KBM-7 (cell line): ENCODE measurements at places on chromosomes 2 and 18.

- DNase-seq: no peak
These were observed 682 bp upstream of the SCLY start for GRCh38 chr2:238060096-238060541.

DNA sequence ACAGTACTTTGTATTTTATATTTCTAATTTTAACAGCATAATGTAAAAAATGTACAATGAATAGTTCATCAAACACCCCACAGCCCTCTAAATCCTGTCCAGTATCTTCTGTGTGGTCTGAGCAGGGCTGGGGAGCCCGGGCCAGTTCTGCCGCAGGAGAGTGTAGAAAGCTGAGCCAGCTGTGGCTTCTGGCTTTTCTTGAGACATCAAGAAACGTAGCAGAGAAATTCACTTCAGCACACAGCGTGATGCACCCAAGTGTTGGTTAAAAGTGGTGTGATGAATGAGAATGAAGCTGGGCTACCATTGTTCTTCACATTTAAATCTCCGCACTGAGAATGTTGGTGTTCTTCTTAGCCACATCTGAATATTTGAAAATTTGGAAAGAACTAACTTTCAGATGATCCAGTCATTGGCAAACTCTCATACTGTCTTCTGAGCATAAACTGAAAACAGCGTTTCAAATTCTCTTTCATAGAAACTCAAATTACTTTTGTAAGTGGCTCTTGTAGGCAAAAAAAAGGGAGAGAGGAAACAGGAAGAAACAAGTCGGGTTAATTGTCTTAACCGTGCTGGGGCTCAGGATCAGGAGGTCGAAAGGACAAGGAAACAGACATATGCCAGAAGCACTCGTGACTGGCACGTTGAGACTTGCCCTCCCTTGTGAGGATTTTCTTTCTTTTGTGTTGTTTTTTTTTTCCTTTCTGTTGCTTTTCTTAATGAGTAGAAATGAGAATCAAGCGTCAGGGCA lies 23.4 kb upstream of the TMEM87B start:
- peak; percentile 78 for DNase-seq

DNA sequence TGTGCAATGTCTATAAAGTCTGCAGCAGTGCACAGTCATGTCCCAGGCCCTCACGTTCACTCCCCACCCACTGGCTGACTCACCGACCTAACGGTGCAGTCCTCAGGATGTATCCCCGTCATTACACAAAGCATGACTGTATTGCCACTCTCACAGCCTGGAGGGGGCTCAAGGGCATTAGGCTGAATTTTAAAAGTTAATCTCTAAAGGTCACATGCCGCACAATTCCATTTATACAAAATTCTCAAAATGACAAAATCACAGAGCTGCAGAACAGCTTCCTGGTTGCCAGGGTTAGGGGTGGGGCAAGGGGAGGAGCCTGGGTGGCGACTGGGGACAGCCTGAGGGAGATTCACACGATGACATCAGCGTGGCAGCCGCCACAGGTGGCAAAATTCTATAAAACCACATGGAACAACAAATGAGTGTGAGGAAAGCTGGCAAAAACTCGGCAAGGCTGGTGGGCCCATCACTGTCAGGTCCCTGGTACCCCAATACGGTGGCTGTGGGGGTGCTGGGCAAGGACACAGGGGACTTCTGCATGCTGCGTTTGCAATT lies 97.6 kb downstream of the NDUFA10 start:
- peak; percentile 12 for DNase-seq

DNA sequence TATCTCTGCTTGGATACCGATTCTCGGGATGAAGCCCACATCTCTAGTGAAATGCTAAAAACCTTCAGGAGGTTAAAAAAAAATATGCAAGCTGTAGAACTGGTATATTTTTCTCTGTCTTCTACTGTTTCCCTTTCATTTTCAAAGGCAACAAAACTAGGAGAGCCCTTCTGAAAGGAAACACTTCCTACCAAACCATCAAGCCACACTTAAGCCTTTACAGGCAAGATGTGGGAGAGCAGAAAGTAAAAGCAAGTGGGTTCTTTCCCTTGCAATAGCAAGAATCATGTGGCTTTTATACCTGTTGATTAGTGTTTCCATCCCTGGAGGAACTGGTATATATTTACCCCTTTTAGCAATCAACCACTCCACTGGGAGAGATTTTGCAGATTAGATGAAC lies 147.9 kb upstream of the ACAA2 start:
- DNase-seq: no peak

DNA sequence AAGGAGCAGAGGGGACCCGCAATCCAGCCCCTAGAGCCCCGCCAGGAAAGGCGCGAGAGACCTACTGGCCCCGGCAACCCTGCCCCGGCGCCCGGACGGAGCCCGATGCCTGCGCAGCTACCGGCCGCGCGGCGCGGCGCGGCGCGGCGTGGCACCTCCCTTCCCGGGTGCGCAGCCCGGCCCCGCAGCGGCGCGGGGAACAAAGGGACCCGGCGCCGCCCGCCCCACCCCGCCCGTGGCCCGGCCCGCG lies 307 bp downstream of the CDH2 start:
- no peak for DNase-seq

DNA sequence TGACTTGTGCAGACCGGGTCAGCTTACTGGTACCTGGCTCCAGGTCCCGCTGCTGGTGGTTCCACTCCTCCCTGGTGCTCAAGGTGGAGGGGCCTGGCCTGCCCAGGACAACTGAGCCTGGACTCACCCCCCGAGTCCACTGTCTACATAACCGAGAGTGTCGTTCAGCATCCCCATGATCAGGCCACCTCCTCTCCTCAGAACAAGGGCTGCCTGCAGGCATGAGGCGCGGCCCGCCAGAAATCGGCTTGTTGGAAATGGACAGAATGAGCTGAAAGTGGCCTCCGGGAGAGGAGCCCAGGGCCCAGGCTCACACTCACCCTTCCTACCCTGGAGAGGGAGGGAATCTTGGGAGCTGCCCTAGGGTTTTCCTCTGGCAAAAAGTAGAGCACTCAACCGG lies 38.9 kb upstream of the OTOF start:
- no peak for DNase-seq

- peak; percentile 35 for DNase-seq
These were observed 79.9 kb downstream of the ALK start for GRCh38 chr2:29841386-29842004.

DNA sequence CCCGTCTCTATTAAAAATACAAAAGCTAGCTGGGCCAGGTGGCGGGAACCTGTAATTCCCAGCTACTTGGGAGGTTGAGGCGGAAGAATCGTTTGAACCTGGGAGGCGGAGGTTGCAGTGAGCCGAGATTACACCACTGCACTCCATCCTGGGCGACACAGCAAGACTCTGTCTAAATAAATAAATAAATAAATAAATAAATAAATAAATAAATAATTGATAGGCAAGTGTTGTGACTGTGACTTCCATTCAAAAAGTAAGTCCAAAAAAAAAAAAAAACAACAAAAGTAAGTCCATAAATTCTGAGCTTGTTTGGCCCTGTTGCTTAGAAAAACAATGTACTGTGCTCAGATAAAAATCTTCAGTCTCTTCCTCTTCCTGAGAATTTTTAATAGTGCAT lies 2.2 kb downstream of the STON1 start:
- DNase-seq: no peak

DNA sequence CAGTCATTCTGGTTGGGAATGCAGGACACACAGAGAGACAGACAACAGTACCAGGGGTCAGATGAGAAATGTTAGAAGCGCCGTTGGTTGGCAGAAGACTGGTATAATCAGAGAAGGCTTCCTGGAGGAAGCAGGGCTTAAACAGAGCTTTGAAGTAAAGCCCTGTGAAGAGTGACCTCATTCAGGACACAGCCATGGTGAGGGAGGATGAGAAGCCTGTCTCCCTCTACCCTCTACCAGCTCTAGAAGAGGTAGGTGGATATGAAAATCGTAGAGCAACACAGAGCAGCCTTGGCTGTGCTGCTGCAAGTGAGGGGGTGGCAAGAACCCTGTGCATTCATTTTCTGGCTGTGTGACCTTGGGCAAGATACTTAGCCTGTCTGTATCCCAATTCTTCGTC lies 14.2 kb downstream of the TET3 start:
- no peak for DNase-seq

DNA sequence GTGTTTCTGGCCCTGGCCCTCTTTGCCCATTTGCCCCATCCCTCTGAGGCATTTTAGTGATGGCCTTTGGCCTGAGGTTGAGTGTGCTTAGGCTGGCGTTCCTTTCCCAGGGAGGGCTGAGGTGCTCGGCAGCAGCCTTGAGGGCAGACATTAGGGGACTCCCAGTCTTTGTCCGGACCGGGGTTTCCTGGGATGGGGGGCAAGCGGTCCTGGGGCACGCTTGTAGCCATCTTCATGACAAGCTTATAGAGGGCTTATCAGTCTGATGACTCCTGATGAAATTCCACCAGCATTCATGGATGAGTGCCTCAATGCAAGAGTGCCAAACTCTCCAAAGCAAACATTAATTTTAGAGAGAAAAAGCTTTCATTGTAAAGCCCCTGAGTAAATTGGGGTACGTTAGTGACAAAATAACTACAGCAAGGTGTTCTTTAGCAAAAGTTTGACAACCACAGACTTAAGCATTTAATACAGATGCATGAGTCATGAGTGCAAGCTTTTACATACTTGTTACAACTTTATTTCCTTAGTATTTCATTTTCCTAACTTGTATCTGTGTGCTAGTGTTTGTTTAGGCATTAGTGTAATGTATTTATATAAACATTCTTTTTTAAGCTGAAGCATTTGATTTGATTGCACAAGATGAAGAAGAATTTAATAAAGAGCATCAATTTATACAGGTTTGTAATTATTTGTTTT lies 45.6 kb downstream of the CEP192 start:
- no peak for DNase-seq

DNA sequence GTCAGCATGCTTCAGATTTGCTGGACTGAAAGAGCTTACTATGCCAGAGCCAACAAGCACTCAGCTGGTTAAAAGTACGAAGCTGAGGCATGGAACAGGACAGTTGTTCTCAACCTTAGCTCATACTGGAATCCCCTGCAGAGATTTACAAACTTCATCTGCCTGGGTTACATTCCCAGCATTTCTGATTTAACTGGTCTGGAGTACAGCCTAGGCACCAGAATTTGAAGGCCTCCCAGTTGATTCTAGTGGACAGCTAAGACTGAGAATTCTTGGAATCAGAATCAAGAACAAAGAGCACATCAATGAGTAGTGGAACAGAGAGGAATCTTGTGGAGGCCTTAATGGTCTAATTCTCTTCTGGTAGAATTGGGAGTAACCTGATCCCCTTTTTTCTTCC lies 298.2 kb upstream of the NXPH2 start:
- DNase-seq: no peak

- DNase-seq: no peak
These were observed 181.7 kb upstream of the SPRED2 start for GRCh38 chr2:65613968-65614555.

DNA sequence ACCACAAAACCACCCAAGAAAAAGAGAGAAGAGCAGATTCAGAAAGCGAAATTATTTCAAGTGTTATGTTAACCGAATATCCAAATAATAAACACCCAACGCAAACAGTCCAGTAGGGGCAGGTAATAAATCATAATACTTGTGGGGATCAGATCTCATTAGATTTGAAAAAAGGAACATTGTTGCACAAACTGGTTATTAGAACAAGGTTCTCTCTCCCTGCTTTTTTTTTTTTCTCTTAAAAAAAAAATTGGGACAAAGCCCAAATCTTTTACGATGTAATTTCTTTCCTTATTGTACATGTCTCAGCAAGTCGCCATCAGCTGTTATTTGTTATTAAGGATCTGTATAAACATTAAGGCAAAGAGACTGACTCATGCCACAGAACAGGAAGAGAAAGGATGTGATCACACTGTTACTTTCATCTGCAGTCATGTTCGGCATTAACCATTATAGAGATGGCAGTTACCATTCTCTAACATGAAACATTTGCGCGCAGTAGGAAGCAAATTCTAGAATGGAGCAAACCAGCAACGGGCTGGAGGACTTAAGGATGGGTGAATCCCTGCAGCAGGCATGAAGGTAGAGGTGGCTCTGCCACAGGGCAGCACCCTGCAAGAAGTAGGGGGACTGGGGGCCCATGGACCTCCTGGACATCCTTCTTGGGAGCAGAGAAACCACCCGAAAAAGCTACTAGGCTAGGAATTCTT lies 42.0 kb downstream of the EPHA4 start:
- DNase-seq: no peak

GRCh38 chr18:76963936-76964335 lies 141.6 kb downstream of the ZNF236 start:
- no peak for DNase-seq

- DNase-seq: peak; percentile 57
These were observed 88.2 kb downstream of the PLB1 start for GRCh38 chr2:28583899-28584553.

DNA sequence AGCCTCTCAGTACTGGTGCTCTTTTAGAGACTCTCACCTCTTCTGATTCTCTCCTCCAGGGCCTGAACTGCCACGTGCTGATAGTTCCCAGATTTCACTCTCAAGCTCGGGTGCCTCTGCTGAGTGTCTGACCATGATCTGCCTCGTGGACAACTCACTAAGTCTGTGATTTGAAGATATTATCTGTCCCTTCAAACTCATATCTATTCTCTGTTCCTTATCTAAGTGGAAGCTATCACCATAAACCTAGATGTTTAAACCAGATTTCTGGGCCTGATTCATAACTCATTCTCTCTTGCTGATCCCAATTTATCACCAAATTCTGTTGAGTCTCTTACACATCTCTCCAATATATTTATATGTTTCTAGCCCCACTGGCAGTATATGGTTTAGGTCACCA lies 29.9 kb upstream of the KIDINS220 start:
- DNase-seq: no peak

- DNase-seq: no peak
These were observed 2.8 kb downstream of the TMEM169 start for GRCh38 chr2:216084547-216084946.

- no peak for DNase-seq
These were observed 3.7 kb downstream of the FAM171B start for GRCh38 chr2:186697536-186697935.

DNA sequence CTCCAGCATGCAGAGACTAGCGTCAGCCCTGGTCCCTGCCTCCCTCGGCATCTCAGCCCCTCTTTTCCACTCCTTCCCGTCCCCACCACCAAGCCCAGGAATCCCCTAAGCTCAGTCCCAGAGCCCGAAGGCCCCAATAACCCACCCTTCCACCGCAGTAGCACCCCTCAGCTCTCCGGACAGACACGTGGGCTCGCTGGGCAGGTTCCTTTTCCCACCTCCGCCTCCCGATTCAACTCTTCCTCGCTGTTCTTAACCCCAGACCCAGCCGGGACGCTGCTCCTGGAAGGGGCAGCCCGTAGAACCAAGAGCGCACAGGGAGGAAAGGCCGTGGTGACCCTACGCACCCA lies 1.4 kb downstream of the IHH start:
- no peak for DNase-seq

DNA sequence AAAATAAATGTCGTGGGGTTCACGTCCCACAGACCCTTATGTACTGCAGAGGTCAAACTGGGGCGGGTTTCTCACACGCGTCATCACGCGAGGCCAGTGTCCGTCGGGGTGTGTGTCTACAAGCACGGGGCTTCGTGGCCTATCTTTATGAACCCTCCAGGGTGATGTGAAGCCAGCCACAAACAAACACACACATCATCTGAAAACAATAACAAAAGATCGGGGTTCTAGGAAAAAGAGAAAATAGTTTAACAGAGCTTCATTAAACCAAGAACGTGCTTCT lies 23.3 kb downstream of the LDLRAD4 start:
- no peak for DNase-seq
